ENCODE measurements at places on chromosomes 12 and 14. TPM values are rescaled to one million over a fixed set of nuclear protein-coding genes. Genes with fewer than 3 reads are reported as not detected.

Gene DIO3
- total RNA-seq = not detected

Gene ARMH4
- 4.2 TPM for total RNA-seq

DNA sequence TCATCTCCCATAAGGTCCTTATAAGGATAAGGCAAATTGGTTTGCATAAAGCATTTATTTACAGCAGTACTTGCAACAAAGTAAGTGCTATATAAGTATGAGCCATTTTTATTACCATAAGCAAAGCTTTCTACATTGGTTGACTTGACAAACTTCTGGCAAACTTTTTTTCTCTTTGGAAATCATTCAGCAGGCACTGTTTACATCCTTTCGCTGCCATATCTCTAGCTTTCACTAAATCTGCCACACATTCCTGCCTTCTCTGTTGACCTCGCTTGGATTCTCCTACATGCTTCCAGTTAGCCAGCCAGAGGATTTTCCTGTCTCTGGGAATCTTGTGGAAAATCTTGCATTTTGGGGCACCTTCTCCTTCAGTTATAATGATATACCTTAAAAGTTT, 21.8 kb upstream of the HDAC7 start:
- peak; percentile 73 for DNase-seq

DNA sequence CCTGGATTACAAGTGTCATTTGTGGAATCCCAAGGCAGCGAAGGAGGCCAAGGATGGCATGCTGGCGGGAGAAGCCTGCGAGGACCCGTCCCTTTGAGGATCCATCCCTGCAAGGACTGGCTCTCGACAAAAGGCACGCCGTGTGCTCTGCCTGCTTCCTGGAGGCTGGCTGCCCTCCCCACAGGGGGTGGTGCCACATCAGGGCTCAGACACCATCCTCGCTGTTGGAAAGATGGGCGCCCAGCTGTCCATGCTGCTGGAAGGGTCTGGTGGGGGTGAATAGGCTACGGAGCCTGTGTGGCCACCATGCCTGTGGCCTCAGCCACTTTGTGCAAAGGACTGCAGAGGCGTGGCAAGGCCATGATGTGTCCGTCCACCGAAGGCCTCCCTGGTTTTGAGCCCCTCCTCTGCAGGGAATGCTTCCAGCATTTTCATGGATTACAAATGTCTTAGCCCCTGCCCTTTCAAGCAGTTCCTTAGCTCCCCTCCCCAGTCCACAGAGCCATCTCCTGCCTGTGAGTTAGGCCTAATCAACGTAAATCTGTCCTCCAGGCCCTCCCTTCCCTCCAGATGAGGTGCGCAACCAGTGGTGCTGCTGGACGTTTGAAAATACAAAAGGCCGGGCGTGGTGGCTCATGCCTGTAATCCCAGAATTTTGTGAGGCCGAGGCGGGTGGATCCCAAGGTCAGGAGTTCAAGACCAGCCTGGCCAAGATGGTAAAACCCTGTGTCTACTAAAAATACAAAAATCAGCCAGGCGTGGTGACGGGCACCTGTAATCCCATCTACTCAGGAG, 22.1 kb downstream of the ZBTB42 start:
- no peak for DNase-seq

Gene ZC3H10
- 5.9 TPM for total RNA-seq

Gene KRT71
- not detected for total RNA-seq

DNA sequence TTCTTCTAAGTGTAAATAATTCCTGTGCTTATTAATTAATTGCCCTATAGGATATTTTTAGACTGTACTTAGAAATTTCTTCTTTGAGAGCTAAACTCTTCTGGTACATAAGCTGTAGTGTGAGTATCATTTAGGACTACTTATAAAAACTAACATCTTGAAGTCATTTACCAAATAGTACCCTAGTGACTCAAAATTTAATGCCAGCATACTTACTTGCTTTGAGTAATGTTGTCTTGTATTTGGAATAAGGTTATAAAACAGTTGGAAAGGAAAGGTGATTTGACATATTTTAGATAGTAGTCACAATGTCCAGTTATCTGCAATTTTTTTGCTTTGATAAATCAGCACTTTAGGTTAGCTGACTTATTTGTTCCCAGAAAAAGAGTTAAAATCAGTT, 39.1 kb downstream of the SPATA7 start:
- DNase-seq = peak; percentile 57

DNA sequence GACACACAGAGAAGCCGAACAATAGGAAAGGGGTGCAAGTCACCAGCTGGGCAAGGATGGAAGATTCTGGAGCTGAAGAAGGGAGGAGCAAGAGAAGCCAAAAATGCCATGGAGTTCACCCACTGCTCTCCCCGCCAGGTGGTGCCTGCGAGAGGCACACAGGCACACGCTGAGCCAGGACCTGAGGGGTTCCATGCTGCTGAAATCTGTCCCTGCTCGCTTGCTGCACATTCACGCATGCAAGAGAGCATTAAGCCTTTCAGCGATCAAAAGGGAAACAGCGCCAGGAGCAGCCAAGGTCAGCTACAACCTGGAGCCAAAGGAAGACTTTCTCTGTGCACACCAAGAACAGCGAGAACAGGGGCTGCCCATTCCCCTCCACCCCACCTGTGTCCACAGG, 104.1 kb downstream of the ANO2 start:
- DNase-seq = no peak

Gene HCAR2
- total RNA-seq = not detected

Gene NUP107
- 51.8 TPM for total RNA-seq

DNA sequence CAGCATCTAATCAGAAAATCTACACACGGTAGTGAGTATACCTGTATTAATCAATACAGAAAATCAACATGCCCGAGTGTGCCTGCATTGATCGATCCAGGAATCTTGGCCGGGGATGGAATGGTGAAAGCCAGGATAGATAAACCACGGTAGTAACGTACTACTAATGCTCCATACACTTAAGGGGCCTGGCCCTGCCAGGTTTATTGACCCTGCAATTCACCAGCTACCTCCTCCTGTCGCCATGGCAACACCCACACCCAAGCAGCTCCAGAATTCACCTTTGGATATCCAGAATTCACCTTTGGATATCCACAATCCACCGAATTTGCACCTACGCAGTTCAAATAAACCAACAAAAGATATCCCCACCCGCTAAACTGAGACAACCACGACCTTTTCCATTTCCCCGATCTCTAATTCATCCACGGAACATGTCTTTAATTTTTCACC, 14.8 kb upstream of the CALM1 start:
- DNase-seq = no peak

Gene OSBPL8
- 133 TPM for total RNA-seq

DNA sequence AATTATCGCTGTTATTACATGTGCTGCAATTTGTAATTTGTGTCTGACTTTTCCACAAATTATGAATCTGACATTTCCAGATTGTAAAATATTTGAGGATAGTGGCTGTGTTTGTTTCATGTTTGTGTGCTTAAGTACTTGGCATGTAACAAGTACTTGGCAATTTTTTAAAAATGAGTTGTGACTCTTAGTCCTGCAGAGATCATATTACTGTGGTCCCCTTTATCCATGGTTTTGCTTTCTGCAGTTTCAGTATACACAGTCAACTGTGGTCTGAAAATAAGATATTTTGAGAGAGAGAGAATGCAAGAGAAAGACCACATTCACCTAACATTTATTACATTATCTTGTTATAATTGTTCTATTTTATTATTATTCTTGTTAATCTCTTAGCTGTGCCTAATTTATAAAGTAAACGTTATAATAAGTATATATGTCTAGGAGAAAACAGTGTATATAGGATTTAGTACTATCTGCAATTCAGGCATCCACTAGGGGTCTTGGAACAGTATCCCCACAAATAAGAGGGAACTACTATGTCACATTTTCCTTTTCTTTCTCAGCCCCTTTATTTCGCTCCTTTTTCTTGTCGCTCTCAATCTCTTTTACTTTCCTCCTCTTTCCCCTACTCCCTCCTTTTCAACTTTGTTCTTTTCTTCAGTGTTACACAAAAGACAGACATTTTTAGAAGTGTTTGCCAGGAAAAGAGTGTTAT, 176.1 kb downstream of the FUT8 start:
- DNase-seq = peak; percentile 28

- peak; percentile 20 for DNase-seq
These were observed 43.6 kb downstream of the ATL1 start for GRCh38 chr14:50603565-50603964.

DNA sequence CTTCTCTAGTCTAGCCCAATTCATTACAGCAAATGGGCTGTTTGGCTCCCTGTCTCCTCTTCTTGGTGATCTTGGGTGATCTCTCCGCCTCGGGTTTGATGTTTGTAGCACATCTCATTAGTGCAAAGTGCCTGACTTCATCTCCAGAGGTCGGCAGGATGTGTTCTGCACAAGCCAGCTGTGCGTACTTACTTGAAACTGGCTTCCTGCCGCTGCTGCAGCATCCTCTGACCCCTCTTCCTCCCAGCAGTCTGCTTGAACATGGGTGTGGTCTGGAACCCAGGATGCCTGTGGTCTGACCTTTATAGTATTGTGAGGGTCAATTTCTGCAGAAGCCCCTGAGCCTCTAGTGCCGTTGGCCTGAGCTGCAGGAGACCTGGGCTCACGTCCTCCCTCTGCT, 99.2 kb downstream of the BEGAIN start:
- no peak for DNase-seq

DNA sequence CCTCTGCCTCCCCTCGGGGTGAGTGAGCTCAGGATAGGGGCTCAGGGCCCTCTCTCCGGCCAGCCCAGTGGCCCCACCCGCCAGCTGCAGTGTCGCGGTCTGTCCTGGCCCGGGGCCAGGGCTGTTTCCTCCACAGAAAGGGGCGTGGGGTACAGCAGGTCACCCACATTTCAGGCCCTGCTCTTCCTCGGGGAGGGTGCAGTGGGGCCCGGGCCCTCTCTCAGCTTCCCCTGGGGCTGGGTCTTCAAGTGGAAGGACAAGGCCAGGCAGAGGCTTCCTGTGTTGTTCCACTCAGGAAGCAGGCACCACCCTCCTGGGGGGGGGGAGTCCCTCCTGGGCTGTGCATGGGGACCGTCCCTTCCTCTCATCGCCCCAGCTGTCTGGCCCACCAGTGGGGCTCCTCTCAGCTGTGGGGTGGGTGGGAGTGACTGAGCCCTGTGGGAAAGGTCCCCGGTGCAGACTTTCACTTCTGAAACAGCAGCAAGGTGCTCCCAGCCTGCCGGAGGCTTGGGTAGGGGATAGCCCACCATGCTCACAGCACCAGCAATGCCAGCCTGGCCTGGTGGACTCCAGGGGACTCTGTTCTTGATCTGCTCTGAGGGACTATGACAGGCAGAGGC, 3.7 kb downstream of the GPR132 start:
- no peak for DNase-seq

Gene INHBC
- not detected for total RNA-seq

GRCh38 chr12:12883369-12884001, 7.9 kb upstream of the GPRC5A start:
- DNase-seq = peak; percentile 76

GRCh38 chr12:58067610-58068387, 126.4 kb downstream of the ATP23 start:
- peak; percentile 54 for DNase-seq

Gene PRICKLE1
- total RNA-seq = 15.6 TPM

Gene IRAK3
- 21.4 TPM for total RNA-seq

DNA sequence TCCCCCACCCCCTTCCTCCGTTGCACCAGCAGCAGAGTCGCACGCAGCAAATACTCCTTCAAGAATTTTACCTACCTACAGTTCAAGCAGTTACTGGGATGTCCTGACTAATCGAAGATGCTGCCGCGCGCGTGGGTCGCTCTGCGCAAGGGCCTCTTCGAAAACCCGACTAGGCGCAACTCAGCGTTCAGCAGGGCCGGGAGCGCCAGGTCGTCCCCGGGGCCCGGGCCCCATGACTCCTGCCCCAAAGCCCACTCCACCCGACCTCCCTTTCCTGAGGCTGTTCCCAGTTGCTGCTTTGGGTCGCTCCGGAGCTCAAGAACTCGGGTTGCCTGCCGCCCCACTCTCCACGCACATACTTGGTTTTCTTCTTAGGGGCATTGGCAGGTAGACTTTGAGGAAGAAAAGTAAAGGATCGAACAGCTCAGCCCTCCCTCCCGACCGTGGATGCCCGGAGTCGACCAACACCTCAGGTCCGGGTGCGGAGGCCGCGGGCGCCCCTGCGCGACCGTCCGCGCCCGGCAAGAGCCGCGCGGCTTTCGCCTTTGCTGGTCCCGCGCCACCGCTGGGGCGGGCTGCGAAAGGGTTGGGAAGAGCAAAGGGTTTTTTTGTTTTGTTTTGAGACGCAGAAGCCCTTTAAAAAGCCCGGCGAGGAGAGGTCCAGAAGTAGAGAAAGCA, 1.9 kb downstream of the BMP4 start:
- DNase-seq = peak; percentile 44

DNA sequence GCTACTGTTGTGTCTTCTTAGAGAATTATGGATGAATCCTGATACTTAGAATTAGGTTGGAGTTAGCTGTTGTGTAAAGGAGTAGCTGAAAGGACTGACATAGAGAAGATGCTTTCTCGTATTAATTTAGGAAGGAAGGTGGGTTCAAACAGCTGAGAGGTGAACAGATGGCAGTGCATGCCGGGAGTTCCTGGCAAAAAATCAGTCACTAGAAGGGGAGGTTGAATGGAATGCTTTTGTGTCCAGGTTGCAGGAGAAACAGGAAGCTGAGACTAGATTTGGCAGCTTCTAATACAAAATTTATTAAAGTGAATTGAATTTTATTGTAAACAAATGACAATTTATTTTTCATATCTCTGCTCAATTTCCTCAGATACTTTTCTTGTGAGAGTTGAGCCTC, 70.8 kb downstream of the BTG1 start:
- no peak for DNase-seq

GRCh38 chr14:26132061-26132645, 465.7 kb downstream of the NOVA1 start:
- peak; percentile 84 for DNase-seq

GRCh38 chr14:78401866-78402265, 231.7 kb downstream of the NRXN3 start:
- DNase-seq = no peak

- DNase-seq = peak; percentile 61
These were observed 75.4 kb downstream of the DUSP6 start for GRCh38 chr12:89276860-89277259.

DNA sequence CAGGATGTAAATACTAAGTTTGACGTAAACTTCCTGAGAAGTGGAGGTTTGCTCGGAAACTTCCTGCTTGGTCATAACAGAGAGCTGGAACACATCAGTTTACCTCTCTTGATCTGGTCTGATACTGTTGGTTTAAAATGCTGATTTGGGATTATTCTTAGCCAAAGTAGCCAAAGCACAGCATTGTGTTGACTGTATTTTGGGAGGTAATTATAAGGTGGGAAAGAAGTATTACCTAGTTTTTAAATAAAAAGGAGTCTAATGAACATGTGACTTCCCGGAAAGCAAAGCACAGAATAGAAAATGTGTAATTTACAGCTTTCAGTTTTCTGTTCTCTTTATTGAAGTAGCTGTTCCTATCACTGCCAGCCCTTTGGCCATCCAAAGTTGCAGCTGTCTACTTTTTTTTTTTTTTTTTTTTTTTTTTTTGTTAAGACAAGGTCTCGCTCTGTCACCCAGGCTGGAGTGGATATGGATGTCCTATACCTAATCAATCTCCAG, 52.2 kb upstream of the SRP54 start:
- no peak for DNase-seq

- no peak for DNase-seq
These were observed 397.4 kb downstream of the ADAMTS20 start for GRCh38 chr12:43154498-43155045.
